ENCODE measurements at places on chromosomes 3 and 15.

DNA sequence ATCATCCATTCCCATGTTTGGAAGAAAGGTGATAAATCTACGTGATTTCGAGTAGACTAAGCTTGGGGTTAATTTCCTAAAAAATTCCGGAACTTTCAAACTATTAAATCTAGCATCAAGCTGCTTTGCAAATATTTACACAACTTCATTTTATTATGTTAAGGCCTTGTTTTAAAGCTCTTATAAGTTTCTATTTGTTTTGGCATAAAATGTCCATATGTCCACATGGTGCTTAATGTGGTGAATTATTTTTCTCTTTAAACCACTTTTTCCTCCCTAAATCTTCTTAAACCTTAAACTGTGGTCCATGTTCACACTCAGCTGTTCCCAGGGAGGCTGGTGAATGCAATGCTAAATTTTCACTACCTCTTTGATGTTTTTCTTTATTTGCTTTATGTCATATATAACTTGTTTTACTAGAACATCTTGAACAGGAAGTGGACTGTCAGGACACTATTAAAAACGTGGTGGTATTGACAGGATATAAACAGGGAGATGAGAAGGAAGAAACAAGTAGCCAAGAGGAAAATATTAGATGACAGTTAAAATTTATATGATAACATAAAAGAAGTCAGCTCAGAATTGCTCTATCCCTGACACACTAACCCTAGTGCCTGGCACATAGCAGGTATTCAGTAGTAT lies 72.5 kb upstream of the AGTR1 start:
- no peak for DNase-seq

GRCh38 chr15:70186152-70186551 lies 88.4 kb upstream of the TLE3 start:
- no peak for DNase-seq

DNA sequence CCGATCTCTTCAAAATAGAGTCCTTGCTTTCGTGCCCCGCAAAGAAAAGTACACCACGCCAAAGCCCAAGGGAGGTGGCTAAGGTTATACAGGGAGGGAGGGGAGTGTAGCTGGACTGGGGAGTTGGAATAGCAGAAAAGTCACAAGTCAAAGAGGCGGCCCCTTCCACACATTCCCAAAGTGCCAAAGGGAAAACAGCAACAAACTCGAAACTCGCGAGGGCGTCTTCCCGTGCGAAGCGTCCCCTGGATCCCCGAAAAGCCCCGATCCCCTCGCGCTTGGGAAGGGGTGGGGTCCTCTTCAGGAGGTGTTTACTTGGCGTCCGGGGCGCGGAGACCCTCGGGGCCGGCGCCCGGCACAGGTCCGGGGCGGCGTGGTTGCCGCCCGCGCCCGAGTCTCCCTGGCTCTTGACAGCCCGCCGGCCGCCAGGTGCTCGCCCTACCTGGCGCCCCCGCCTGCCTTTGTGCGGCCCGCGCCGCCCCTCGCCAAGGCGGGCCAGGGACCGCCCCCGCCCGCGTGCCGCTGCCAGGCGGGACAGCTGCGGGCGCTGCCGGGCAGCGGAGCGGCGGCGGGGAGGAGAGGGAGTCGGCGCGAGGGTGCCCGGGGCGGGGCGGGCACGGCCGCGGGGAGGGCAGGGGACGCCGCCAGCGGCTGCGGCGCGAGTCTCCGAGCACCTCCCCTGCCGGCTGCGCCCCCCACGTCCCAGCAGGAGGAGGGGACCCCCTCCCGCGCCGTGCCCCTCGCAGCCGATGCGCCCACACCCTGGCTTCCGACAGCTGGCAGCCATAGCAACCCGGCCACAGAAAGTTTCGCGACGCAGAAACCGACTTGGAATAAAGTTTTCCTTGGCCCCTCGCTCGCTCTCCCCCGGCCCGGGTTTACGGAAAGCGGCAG lies 966 bp downstream of the MYO1E start:
- peak; percentile 10 for DNase-seq

- DNase-seq, result peak; percentile 2
Measured at GRCh38 chr3:161104561-161105551, at the start of gene B3GALNT1. TSS of gene B3GALNT1 (minus strand) at chr3:161105349. CDS start at chr3:161086754, 18,595 bp downstream.

DNA sequence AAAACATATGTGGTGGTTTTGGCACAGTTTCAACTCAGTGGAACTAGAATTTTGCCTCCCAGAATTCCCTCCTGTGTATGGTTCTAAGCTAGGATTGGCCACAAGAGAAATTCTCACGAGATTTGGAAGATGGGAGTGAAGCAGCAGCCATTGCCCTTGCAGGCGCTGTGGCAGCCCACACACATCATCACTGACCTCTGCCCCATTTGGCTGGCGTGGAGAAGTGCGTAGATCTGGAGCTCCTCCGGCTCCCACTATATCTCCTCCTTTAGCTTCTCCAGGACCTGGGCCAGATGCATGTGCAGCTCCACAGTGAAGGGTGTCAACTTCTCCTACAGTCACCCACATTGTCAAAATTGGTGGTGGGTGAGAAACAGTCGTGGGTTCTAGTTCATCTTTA lies 199.6 kb downstream of the EFHB start:
- DNase-seq, result no peak

GRCh38 chr3:9730657-9731205 lies 804 bp upstream of the BRPF1 start:
- no peak for DNase-seq

- no peak for DNase-seq
Measured at GRCh38 chr3:61114316-61114953, 136.8 kb downstream of the FHIT start.

DNA sequence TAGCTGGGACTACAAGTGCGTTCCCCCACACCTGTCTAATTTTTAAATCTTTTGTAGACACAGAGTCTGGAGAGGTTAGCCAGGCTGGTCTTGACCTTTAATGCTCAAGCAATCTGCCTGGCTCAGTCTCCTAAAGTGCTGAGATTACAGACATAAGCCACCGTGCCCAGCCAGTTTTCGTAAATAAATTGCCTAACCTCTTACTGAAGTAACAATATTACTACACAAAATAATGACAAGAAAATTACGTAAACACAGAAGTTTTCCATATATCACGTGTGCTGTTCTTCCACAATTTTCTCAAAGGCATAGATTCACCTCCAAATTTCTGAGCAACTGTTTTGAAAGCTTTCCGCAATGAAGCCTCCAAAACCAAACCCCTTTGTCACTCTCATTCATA lies 58.1 kb upstream of the PROK2 start:
- DNase-seq, result no peak

DNA sequence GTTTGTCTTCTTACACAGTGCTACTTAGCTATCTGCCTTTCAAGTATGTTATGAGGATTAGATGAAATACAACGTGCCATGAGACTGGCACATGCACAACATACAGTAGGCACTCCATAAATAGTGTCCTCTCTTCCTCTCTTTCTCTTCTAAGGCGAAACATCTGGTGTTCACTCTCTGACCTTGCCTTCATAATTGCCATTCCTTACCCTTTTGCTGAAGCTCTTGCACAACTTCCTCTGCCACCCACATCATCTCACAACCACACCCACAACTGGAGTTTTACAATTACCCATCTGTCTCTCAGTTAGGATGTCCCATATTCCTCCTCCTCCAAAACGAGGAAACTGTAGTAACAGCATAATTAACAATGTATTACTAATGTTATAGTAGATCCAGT lies 26.4 kb upstream of the ACP3 start:
- no peak for DNase-seq

DNA sequence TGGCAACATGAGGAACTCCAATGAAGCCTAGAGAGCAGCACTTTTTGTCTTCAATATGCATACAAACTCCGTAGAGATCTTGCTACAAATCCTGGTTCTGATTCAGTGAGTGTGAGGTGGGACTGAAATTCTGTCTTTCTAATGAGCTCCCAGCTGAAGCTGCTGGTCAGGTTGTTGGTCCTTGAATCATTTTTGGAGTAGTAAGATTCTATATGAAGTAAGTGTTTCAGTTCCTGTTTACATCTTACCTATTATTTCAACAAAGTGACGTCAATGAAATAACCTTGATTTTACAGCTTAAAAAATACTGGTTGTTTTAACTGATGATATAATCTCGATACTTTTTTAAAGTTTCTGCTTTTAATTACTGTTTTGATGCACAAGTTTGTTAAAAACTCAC lies 33.9 kb downstream of the SHQ1 start:
- DNase-seq, result no peak

DNA sequence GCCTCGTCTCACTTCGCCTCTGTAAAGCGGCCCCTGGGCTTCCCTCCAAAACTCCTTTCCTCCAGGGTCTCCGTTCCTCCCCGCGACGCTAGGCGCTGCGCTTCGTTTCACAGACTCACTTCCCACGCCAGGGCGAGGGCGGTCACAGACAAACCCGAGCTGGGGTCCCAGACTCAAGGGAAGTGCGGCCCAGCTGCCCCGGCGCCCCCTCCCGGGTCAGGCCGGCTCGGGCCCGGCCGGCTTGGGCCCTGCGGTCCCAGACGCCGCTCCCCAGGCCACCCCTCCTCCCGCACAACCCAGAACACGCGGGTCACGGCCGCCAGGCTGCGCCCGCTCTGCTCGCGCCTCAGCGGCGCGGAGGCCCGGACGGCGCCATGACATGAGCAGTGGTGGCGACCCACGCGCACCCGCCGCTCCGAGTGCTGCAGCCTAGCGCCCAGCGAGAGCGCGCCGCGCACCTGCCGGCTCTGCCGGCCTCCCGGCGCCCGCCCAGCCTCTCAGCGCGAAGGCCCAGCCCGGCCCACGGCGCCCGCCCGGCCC lies 547 bp downstream of the NUP210 start:
- peak; percentile 51 for DNase-seq

DNA sequence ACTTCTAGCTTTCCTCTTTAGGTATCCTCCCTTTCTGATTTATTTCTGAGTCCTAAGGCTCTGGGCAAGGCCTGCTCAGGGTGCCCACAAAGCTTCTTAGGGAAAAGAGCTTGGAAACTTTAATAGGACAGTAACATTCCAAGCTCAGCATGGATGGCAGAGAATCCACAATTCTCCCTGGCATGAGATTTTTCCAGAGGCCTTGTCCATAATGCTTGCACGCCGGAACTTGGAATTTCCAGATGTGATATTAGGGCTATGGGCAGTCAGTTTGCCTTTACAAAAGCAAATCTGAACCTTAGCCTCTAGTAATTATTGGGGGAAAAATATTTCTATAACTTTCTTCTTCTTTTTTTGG lies 139.0 kb upstream of the RBMS3 start:
- no peak for DNase-seq

All from stimulated activated CD8-positive, alpha-beta memory T cell treated with anti-CD3 and anti-CD28 coated beads, Interleukin-12 subunit alpha, Interleukin-12 subunit beta, amount 100 ng/mL, for 4 hours (primary cell).